ENCODE measurements at places on chromosomes 7 and 10.

GRCh38 chr10:21464134-21464533 lies 61.3 kb downstream of the SKIDA1 start:
- DNase-seq: no peak

GRCh38 chr10:29694121-29694520 lies 59.4 kb upstream of the SVIL start:
- no peak for DNase-seq

DNA sequence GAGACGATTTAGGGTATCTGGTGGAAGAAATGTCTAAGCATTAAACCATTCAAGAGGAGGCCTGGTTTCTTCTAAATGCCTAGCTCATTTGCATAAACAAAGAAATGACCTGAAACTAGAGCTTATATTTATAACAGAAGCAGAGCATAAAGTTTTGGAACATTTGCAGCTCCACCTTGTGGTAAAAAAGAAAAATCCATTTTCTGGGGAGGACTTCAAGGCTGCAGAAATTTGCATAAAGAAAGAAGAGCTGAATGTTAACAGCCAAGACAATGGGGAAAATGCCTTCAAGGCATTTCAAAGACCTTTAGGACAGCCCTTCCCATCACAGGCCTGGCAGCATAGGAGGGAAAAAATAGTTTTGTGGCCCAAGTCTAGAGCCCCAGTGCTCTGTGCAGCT lies 362.0 kb downstream of the ZNF248 start:
- DNase-seq: no peak

DNA sequence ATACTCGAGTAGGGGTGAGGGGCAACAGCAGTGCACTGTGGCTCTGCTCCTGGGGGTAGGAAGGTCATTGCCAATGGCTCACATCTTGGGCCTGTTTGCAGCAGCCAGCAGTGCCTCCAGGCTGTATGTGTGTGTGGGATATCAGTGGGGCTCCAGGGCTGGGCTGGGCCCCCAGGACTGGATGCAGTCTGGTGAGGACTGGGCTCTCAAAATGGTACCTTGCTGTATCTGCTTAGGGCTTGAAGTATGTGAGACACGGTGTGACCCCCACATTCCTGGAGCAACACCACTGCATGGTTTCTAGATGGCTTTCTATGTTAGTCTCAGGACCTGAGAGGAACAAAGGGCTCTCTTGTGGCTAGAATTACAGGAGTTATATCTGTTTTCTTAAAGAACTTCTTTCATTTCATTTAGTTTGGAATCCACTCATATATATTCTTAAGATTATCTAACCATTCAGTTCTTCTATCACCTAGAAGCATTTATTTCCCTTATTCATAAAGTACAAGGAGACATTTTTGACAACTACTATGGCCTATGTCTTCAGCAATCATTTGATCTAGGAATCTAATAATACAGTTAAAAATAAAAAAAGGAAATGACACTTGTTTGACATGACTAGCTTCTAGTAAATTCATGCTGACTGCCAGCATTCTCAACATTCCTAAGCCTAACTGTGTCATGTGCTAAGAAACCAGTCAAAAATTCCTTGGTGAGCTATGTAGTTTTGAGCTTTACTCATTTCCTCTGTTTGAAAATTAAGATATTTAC lies 443.2 kb upstream of the SEMA3A start:
- DNase-seq: no peak

DNA sequence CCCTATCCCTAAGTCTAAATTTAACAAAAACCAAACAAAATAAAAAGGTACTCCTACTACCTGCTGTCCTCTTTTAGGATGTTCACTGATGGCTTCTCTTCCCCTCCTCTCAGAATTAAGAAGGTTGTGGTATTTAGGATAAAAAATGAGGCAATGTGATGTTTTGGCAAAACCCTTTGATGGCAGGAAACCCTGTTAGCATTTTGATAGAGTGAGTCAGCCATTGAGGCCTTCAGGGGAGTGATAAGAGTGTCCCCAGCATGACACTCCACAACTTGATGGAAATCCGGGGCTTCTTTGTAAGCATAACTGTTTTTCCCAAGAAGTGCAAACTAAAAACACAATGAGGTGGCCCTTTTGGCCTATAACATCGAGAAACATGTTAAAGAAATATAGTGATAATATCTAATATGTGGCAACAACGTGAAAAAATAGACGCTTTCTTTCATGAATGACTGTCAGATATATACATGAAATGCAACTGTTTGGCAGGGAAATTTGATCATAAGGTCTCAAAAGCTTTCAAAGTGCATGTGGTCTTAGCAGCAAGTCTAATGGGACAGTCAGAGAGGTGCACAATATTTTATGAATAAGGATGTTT lies 55.0 kb downstream of the PRTFDC1 start:
- peak; percentile 19 for DNase-seq

DNA sequence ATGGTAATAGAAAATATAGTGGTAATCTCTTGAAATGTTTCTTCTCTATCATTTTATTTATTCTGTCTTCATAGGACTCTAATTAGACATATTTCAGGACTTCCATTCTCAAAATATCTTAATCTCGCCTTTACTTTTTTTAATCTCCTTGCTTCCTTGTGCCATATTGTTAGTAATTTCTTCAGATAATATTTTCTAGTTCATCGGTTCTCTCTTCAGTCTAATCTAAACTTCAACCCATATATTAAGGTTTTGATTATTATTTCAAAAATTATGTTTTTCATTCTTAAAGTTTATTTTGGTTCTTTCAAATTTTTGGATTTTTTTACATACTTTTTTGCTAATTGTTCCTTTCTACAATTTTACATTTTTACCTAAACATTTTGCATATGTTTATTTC lies 237.9 kb upstream of the DGKB start:
- DNase-seq: no peak

DNA sequence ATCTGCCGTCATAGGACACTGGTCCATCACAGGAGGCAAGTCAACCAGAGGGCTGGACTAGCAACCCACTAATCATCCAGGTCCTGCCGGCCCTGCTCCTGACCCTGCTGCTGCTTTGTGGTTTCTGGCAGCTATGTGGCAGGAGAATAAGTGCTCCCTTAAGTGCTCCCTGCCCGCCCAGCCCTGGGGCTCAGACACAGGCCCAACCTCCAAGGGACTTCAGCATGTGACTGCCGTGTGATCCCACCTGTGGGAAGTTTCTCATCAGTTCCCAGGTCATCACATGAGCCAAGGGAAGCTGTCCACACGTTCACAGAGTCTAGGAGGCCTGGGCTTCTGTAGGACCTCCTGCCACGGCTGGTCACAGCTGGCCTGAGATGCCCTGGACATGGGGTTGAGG lies 34.2 kb upstream of the ZNF488 start:
- DNase-seq: no peak

DNA sequence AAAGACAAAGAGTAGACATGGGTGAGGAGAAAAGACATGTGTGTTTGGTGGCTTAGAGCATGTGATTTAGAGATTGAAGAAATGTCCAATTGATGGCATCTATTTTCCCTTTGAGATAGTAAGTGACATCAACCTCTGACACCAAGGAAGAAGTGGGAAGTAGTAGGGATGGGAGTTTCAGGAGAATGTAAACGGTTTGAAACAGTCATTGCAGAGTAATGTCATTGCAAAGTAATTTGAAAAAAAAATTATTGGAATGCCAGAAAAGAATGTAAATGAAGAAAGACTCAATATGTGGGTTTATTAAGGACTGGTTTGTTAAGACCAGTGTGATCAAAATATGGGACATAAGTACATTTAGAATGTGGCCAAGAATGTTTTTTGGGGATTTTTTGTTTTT lies 26.6 kb downstream of the GNG11 start:
- DNase-seq: no peak

DNA sequence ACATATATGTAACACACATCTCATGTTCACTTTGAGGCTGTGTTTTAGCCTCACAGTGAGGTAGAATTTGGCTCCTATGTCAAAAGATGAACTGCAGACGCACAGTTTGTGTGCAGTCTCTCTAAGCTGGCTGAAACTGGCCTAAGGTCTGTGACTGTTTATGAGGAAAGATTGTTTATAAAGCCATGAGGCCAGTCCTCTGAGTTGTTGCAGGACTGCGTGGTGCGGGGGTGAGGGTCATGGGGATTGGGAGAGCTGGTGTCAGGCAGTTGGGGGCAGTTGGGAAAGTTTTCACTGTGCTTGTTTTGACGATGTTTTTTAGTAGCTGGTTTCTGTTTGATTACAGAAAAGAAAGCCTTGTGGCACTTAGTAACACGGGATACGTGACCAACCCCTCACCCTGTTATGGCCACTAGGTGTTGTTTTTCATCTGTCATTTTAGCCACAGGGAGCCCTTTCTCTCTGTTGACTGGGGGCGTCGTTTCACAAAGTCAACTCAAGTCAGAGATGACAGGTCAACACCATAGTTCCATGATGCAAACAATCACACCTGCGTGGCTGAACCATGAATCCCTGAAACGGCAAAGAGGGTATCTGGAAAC lies 310.9 kb downstream of the CCDC3 start:
- DNase-seq: no peak

DNA sequence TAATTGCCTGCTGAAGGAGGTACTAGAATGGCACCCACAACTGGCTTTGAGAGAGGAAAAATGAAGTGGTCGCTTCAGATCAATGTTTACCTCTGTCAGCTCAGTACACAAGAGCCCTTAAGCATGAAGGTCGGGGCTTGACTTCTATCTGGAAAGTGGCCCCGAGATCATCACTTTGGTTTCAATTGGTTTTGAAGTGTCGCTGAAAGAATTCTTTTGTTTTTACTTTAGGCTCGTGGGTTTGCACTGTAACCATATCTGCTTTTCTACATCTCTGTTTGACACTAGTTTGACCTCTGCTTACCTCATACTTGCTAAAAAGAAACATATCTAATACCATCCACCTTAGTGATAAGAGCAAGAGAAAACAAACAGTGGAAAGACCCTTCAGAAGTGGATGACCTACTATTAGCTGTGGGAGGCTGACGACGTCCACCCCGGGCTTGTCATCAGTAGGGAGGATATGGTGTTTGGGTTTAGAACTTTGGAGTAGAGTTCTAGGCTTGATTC lies 361.8 kb downstream of the GATA3 start:
- DNase-seq: peak; percentile 81

- no peak for DNase-seq
These were observed 79.5 kb upstream of the SEMA3A start for GRCh38 chr7:84274029-84274638.

DNA sequence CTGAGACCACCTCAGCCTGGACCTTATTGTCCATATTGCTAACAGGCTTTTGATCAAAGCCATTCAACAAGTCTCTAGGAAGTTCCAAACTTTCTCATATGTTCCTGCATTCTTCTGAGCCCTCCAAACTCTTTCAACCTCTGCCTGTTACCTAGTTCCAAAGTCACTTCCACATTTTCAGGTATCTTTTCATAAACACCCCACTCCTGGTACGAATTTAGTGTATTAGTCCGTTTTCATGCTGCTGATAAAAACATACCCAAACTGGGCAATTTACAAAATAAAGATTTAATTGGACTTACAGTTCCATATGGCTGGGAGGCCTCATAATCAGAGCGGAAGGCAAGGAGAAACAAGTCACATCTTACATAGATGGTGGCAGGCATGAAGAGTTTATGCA lies 836.8 kb downstream of the SORCS1 start:
- no peak for DNase-seq

GRCh38 chr10:97754726-97755125 lies 17.1 kb downstream of the SFRP5 start:
- DNase-seq: no peak

GRCh38 chr10:1255118-1255517 lies 198.9 kb downstream of the WDR37 start:
- DNase-seq: no peak

DNA sequence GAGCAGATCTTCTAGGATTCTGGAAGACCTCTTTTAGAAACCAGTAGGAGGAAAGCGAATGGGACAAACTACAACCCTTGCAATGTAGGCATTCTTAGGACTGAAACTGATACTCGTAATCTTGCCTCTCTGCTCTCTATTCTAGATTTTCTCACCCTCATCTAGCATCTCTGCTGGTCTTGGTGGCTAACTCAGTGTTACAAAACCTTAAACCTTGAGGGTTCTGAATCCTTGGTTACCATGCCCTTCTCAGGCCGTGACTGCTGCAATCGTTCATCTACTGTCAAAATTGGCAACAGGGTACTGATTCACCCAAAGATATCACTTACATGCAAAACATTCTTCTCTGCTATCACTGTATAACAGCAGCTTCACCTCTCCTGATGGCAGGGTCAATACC lies 55.2 kb downstream of the SAMD9 start:
- no peak for DNase-seq

DNA sequence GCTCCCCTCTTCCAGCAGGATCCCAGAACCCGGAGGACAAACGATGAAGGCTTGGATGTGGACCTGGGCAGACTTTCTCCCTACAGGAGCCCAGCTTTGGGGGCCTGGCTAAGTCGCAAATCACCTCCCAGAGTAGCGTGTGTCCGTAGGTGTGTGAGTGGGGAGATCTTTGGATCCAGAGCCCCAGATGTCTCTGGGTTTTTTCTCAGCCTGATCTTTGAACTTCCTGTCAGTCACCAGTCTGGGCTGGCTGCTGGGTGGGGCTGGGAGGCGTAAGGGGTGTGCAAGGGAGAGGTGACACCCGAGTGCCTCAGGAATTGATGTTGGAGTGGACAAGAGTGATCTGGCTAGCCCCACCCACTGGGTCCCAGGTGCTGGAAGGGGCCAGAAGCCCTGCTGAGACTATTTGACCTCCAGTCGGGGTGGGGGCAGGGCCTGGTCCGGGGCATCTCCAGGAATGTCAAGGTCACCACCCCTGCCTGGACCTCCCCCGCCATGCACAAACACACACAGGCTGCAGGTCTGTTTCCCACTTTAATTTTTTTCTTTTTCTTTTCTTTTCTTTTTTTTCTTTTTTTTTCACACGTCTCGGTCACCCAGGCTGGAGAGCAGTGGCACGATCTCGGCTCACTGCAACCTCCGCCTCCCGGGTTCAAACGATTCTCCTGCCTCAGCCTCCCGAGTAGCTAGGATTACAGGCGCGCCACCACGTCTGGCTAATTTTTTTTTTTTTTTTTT lies at the start of gene MOGAT3:
Gene MOGAT3 (minus strand): TSS at position 175 of the 738 bp plus-strand sequence. CDS start 182 bp downstream, outside the sequence.
- DNase-seq: no peak

- no peak for DNase-seq
These were observed 7.5 kb downstream of the MRPL32 start for GRCh38 chr7:42939457-42940240.

DNA sequence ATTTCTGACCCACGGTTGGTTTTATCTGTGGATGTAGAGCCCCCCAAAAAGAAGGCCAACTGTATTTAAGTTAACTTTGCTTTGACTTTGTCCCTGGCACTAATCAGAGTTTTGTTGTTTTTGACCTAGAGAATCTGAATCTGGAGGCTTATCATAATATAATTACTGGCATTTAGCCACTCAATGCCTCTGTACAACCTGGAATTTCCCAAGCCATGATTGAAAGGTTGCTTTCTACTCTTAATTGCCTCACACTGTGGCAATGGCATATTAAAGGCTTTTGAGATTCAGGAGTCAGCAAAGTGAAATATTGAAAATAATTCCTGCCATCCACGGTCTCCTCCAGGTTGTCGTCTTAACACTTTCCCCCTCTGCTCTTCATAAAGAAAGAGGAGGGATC lies 205.2 kb upstream of the GHITM start:
- no peak for DNase-seq

DNA sequence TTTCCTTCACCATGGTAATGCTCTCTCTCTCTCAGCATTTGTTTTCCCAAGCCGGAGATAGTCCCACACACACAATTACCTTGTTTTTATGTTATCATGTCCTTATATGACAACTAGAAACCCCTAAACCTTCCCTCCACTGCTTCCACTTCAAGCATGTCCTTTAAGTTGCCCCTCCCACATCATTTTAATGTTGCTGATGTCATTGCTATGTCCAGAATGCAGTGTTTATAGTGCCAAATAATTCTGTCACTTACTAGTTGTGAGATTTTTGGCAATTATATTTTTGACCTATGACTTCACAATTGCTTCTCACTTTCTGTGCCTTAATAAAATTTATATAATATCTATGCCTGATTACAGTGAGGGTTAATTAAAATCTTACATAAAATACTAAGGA lies 645.9 kb downstream of the XPNPEP1 start:
- DNase-seq: no peak

All from central memory CD4-positive, alpha-beta T cell (primary cell).